ENCODE measurements at places on chromosomes 6 and 20.

DNA sequence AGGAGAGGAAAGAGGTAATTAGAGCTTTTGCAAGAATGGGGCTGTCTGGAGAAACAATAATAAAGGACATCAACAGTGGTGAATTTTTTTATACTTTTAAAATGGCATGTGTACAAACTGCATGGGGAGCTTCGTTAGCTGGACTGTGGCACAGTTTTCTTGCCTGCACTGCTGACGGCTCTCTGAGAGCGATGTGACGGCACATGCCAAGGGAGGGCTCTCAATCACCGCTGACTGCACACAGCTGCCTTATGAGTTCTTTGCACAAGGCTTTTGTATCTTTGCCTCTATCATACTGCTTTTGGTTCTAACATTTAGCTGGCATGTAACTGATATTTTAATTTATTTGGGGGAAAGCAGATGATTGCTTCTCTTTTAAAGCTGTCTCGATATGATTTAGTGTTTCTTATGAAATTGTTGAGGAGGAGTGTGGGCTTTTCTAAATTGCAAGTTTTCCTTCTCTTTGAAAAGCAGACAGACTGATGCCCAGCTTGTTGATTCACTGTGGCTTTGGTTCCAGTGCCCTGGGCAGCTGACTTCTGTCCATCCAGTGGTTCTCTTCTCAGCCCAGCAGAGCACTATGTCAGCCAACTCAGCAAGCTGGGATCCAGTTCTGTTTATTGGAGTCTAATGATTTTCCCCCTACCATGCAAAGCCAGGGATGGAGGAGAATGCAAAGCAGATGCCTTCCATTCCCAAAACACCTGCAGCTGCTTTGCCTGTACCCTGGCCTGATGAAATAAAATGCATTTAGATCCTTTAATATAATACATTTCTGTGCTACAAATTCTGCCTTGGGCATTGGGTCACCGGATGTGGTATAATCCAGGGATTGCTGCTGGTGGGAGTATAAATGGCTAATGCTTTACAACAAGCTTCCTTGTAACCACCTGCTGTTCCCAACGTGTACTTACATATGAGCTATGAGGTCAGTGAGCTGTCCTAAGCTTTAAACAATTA is 323.9 kb downstream of the ZFAND3 start:
- no peak for DNase-seq

- DNase-seq, result peak; percentile 46
These were observed 21.8 kb upstream of the GMPR start for GRCh38 chr6:16216501-16217155.

DNA sequence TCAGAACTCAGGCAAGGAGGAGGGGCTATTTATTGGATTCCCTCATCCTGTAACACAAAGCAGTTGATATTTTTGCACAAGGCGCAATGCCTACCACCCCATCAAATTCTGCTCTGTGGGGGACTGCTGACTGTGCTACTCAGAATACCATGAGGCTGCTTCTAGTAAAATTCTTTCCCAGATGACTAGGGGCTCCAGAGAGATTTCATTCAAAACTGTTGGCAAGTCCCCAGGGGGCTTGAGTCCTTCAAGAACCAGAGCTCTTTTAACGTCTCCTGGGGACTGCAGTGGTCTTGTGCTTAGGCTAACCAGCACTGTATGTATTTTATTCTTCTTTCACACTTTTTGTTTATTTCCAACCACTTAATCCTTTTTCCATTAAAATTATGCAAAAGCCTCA is 365.9 kb upstream of the AGPAT4 start:
- no peak for DNase-seq

DNA sequence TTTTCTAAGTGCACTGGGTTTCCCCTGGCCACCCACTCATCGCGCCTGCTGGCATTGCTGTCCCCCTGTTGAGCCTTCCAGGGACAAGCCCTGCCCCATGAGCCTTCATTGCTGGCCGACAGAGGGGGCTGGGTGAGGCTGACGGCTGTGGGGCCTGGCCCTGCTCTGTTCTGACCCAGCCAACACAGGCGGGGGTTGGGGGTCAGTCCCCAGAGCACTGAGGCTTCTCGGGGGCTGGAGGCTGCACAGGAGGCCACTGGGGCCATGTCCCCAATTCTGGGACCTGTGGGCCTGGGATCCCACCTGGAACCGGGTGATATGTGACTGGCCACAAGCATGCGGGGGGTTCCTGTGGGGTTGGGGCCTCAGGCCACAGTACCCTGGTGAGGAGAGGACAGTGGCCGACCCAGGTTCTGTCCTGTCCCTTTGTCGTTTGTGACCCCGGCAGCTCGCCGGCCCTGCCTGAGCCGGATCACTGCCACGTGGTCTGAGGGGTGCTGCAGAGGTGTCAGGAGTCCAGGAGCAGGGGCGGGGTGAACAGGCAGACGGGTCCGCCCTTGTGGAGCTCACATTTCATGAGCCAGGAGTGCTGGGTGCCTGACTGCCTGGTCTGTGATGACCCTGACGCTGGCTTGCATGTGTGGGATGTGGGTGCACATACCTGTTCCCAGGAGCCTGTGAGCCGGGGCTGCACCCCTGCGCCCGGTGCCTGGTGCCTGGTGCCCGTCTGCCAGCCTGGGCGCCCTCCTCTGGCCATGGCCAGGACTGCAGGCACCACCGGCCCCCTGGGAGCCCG is 2.1 kb upstream of the COL20A1 start:
- no peak for DNase-seq

- no peak for DNase-seq
These were observed 3.2 kb downstream of the GFOD1 start for GRCh38 chr6:13484138-13484708.

GRCh38 chr6:42393339-42393738 is 58.4 kb downstream of the TRERF1 start:
- no peak for DNase-seq

GRCh38 chr6:165059032-165059431 is 250.4 kb downstream of the C6orf118 start:
- DNase-seq, result no peak

- no peak for DNase-seq
These were observed 382.0 kb downstream of the CDH26 start for GRCh38 chr20:60340232-60340631.

- DNase-seq, result no peak
These were observed 110.1 kb downstream of the ERMARD start for GRCh38 chr6:169861431-169862042.

All from NCI-H446 (cell line).